ENCODE measurements at places on chromosomes 12 and 14. TPM values are rescaled to one million over a fixed set of nuclear protein-coding genes. Genes with fewer than 3 reads are reported as not detected.

DNA sequence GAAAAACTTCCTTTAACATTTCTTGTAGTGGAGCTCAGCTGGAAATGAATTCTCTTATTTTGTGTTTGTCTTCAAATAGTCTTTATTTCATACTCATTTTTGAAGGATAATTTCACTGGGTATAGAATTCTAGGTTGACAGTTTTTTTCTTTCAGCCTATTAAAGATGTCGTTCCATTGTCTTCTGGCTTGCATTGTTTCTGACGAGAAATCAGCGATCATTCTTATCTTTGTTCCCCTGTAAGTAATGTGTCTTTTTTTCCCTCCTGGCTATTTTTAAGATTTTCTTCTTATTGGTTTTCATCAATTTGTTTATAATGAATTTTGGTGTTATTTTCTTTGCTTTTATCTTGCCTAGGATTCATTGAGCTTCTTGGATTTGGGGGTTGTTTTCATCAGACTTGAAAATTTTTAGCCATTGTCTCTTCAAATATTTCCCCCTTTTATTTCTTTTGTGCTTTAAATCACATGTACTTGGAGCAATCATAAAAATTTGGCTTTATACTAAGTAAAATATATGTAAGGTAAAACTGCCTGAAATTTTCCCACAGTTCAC is 89.4 kb downstream of the UNC79 start:
- no peaks in the 10 kb centered on the region for H3K4me1 ChIP-seq
- H3K27ac ChIP-seq = no peak overlapping the region
- no peak for DNase-seq
- no peaks in the 10 kb centered on the region for H3K36me3 ChIP-seq
- no peaks in the 10 kb centered on the region for H3K27me3 ChIP-seq

- H3K4me3 ChIP-seq = no peak overlapping the region
- no peaks in the 10 kb centered on the region for H3K4me1 ChIP-seq
- H3K27me3 ChIP-seq = no peaks in the 10 kb centered on the region
- DNase-seq = no peak
- no peak overlapping the region for H3K27ac ChIP-seq
- no peaks in the 10 kb centered on the region for H3K36me3 ChIP-seq
Measured at GRCh38 chr14:104382361-104383087, 197.0 kb upstream of the C14orf180 start.

The TEX52 gene
- total RNA-seq = not detected

- H3K4me1 ChIP-seq = peaks cover 15% of the 10 kb centered on the region
- H3K27me3 ChIP-seq = no peaks in the 10 kb centered on the region
- no peak for DNase-seq
- no peak overlapping the region for H3K27ac ChIP-seq
Measured at GRCh38 chr14:74649167-74649566, 37.1 kb upstream of the LTBP2 start.
